ENCODE measurements at places on chromosomes 4 and X.
A peak's percentile ranks its signal among the peaks of the same experiment; 100 is the strongest.

DNA sequence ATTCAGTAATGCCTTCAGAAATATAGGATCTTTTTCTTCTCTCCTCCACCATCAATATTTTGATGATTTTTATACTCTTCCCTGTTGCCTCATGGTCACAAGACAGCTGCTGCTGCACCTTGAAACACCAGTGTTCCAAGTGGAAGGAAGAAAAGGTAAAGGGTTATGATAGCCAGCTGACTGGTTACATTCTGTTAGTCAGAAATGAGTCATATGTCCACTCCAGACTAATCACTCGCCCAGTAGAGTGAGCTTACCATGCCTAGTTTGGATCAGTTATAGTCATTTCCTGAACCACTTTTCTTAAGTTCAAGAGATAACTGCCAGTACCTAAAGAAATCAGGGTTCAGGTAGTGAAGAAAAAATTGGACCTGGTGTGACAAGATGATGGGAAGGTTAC is 532.3 kb upstream of the SMIM31 start:
- DNase-seq, result no peak

GRCh38 chr4:21012851-21013331 is 312.6 kb downstream of the PACRGL start:
- no peak for DNase-seq

DNA sequence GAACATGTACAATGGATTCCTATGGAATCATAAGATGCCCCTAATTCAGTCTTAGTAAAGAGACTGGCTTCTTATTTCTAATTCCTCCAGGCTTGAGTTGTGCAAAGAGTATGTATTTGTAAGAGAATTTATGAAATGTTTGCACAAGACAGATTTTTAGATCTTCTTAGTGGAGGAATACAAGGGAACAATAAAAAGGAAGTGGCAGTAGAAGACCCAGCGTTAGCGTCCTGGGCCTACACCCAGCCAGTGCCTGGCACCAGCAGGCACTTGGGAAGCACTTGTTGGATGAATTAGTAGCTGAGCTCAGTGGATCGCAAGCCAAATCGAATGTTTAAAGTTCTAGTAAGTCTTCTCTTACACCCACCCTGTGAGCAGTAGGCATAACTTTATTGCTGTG is 157.4 kb downstream of the PTTG2 start:
- no peak for DNase-seq

DNA sequence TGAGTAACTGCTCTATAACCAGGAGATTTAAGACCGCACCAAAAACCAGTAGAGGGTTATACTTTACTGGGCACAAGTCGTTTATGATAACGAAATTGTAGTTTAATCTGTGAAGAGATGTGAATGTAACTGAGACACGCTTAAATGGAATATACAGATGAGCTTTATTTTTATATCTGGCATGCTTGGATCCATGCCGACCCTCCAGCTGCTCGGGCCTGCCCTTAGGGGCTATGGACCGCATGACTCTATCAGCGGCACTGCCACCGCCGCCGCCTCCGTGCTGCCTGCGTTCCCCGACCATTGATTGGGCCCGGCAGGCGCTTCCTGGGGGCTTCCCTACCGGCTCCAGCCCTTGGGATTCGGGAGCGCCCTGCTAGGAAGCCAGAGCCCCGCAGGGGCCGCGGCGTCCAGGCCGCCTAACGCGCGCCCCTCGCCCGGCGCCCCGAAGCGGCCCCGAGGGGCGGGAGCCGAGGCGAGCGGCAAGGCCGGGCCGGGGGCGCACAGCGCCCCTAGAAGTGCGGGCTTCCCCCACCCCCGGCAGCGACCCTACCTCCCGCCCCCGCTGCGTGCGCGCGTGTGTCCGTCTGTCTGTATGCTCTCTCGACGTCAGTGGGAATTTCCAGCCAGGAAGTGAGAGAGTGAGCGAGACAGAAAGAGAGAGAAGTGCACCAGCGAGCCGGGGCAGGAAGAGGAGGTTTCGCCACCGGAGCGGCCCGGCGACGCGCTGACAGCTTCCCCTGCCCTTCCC is at the start of gene NFKB1:
Gene NFKB1 (plus strand): TSS at position 664 of the 751 bp plus-strand sequence. CDS start 24,160 bp downstream, outside the sequence.
- DNase-seq, result peak; percentile 80

GRCh38 chr4:20251796-20252655 is at the start of gene SLIT2:
Gene SLIT2, plus strand, starts transcription at chr4:20251905. Its CDS starts 1,911 bp downstream, at chr4:20253816.
- DNase-seq, result no peak

GRCh38 chrX:6693051-6693450 is 158.1 kb upstream of the VCX3A start:
- DNase-seq, result no peak

- no peak for DNase-seq
These were observed 1240.7 kb downstream of the C4orf33 start for GRCh38 chr4:130336585-130337217.

DNA sequence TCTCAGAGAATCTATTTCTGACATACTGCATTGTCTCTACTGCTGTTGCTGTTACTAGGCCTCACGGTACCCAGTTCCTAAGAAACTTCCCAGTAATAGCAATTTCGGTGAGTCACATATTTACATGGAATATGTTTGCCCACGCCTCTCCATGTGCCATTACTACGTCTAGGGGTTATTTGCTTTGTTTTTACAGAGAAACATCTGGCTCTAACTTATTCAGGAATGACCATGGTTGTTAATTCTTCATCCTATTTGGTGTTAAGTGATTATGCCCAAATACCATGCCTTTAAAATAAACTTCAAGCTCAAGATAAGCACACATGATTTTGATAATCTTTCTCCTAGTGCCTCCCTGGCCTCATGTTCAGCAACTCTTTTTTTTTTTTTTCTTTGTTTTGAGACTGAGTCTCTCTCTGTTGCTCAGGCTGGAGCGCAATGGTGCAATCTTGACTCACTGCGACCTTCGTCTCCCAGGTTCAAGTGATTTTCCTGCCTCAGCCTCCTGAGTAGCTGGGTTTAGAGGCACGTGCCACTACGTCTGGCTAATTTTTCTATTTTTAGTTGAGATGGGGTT is 101.0 kb upstream of the HS3ST1 start:
- no peak for DNase-seq

- no peak for DNase-seq
These were observed 418.9 kb upstream of the CPEB2 start for GRCh38 chr4:14583331-14583730.

DNA sequence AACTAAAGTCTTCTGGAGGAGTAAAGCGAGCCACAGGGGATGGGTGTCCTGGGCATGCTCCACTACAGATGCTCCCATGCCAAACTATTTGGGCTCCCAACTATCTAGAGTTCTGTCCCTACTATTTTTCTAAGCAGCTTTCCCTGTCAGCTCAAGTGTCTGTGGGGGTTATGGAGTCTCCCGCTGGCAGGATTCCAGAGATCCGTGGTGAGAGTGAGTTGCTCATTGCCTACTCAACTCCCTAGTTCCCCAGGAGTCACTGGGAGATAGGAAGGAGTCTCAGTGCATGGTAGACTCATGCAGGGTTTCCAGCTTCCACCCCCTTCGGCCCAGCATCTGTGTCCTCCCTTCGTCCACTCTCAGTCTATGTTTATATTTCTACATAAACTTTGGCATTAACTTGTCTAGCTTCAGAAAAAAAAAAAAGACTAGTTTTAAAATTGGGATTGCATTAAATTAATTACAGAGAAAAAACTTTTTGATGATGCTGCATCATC is 55.1 kb upstream of the INPP4B start:
- DNase-seq, result no peak

Measured in CD4-positive, alpha-beta T cell treated with Interleukin-6 at 100 ng/mL for 8 hours (primary cell).